Activated CD4-positive, alpha-beta T cell treated with anti-CD3 and anti-CD28 coated beads, Interleukin-2, amount 50 U/mL, for 48 hours (primary cell): ENCODE measurements at places on chromosomes 7 and 10.
A peak's percentile ranks its signal among the peaks of the same experiment; 100 is the strongest.

DNA sequence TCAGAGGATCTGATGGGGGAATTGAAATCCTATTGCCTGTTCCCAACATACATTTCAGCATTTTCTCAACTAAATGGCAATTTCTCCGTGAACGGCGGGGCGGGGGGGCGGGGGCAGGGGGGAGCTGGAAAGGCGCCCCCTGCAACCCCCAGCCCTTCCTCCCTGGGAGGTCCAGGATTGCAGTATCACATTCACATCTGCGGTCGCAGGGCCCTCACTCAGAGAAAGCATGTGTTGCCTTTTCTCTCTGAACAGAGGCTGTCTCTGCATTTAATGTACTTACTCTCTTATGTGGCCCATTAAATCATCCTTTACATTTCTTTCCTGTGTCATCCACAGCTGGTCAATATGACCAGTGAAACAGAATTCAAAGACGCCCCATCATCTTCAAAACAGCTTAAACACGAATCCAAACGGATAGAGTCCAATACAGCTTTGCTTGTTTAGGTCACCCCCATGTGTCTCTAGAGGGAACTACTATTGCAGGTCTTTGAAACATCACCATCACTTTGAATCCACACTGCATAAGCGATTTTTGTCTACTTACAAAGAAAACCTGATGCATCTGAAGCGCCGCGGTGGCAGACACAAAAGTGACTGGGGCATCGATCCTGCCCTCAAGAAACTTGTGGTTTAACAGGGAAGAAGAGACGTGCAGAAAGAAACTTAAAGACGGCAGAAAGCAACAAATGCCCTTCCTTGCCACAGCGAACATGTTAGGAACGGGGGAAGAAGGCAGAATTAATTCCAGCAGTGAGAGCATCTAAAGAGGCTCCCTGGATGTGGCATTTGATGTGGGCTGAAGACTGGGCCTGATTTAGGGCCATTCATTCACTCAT is 17.0 kb upstream of the ECHDC3 start:
- DNase-seq = no peak

GRCh38 chr10:117186832-117187615 is 10.3 kb upstream of the KCNK18 start:
- DNase-seq = no peak

DNA sequence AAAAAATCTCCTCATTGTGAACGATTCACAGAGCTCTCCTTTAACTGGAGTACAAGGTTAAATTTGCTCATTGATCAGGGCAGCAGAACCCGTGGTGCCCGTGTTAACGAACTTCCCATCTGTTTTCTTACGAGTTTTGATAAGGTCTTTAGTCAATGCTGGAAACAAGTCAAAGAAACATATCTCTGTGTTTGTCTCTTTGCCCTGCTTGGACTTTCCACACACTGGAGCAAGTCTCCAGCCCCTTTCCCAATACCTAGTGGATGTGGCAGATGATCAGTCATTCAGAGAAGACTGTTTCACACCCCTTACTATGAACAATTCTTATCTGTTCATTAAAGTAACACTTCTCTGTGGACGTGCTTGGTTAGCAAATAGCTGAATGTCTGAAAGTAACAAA is 121.3 kb downstream of the ARID5B start:
- no peak for DNase-seq

DNA sequence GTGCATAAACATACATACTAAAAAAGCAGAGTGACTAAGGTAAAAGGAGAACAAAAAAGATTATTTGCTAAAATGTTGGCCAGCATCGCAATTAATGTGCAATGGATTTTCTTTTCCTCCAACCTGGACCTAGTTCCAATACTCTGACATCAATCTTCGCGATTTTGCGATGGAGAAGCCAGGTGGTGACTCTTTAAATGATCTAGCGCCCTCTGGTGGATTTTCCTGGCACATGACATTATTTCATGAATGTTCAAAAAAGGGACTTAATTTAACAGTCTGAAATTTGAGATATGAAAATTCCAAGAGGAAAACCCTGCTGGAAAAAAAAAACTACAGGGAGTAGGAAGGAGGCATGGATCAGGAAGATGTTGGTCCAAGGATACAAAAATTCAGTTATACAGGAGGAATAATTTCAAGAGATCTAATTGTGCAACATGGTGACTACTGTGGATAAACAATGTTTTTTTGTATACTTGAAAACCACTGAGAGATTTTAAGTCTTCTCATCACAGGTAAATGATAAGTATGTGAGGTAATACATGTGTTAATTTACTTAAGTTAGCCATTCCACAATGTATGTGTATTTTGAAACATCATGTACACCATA is 4.3 kb upstream of the KCNMA1 start:
- peak; percentile 53 for DNase-seq

GRCh38 chr10:103281753-103282152 is 4.8 kb downstream of the INA start:
- no peak for DNase-seq
